ENCODE measurements at places on chromosomes 3 and 15. TPM values are rescaled to one million over a fixed set of nuclear protein-coding genes. Genes with fewer than 3 reads are reported as not detected.

LDHAL6B gene
- total RNA-seq: not detected

GRCh38 chr15:41905036-41905793, 11.4 kb upstream of the SPTBN5 start:
- DNase-seq: no peak

DNA sequence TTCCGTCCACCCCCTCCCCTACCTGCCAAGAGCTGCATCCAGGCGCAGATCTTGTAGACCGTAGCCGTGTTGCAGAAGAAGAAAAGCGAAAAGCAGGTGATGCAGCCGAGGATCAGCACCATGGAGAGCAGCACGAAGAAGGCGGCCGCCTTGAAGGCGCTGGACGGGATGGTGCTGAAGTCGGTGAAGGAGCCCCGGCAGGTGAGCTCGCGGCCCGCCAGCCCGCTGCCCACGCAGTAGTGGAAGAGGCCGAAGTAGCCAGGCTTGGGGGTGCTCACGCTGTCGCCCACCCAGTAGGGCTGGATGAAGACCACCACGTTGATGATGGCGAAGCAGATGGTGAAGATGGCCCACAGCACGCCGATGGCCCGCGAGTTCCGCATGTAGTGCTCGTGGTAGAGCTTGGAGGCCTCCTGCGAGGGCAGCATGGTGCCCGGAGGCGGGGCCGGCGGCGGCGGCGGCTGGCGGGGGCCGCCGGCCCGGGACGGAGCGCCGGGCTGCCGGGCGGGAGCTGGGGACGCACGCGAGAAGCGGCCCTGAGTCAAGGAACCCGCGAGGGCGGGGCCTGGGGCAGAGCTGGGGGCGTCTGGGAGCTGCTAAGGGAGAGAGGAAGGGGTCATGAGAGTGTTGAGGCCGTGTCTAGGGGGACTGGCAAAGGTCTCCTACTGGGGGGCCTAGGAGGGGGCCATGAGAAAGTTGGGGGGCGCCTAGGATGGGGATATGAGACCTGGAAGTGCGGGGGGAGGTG, 1.2 kb downstream of the LHFPL4 start:
- no peak for DNase-seq

- no peak for DNase-seq
Observed at GRCh38 chr3:86547692-86548091, 443.3 kb downstream of the VGLL3 start.

- no peak for DNase-seq
Observed at GRCh38 chr3:40502034-40502433, 3.8 kb upstream of the ZNF620 start.

IL17RC gene
- total RNA-seq: 31.2 TPM

DNA sequence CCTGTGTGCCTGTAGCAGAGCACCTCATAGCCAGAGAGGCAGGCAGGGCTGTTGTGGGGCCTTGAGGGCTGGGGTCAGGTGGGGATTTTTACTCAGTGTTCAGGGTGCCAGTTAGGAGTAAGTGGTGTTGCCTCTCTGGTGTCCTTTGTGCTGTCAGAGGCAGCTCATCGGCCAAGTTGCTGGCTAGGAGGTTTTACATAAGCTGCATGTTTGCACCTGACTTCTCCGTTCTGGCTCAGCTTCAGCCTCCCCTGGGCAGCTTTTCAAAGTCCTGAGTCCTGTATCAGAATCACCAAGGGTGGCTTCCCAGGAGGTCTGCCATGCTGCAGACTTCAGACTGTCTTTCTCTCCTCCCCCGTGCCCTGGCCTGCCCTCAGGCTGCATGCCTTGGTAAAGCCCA, 242.6 kb upstream of the TPM1 start:
- DNase-seq: peak; percentile 79
